ENCODE measurements at places on chromosomes 2 and 18. TPM values are rescaled to one million over a fixed set of nuclear protein-coding genes. Genes with fewer than 3 reads are reported as not detected.
A peak's percentile ranks its signal among the peaks of the same experiment; 100 is the strongest.

DNA sequence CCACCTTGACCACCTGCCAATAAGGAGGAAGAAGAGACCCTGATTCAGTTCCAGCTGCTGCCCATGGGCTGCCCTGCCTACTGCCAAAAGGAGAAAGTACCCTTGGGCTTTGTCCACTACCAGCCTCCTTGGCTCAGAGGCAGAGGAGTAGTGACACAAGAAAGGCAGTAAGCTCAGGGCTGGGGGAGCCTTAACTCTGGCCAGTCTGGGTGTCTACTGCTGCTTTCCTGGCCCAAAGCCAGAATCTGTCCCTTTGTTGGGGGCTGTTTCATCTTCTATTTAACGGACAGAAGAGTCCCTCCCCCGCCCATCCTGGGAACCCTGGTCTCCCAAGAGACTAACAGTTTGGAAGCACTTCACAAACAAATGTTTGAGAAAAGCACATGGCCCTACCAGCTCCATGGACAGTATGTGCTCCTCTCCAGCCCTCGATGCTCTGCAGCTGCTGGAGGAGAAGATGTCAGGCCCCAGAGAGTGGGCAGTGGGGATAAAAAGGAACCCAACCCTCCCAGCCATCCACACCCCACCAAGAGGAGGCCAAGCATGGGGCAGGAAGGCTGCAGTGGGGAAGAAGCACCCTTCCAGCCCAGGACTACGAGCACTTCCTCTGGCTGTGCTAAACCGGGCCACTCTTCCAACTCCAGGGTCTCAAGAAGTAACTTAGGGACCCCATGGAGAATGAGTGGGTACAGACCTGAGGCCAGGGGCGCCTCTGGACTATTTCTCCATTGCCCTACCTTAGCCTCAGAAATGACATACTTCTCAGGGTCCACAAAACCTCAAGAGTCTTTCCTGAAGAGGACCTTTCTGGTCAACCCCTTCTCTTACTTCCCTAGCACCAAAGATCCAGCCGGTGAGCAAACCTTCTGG lies 1.2 kb downstream of the ATG9A start:
- peak overlapping the region; percentile 82 for H3K4me3 ChIP-seq
- H3K4me1 ChIP-seq: peaks cover 53% of the 10 kb centered on the region
- H3K27ac ChIP-seq: peak overlapping the region; percentile 84
- no peak for DNase-seq

ITPRIPL1 gene
- polyA plus RNA-seq: 8.6 TPM

DNA sequence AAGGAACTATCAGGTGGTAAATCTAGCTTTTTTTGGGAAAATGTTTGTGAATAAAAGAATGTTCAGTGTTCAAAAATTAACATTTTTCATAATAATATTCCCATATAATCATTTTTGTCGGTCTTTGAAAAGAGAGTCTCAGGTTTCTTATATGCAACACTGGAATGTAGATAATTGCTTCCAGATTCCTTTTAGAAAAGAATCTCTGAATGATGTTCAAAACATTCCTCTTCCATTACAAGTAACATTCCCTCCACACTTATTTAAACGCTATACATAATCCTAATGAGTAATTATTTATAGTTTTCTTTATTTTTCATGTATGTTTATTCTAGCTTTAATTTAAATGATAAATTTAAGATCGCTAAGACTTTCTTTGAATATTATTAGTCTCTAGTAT lies 7.0 kb downstream of the ZSWIM2 start:
- no peak for DNase-seq
- no peaks in the 10 kb centered on the region for H3K4me1 ChIP-seq
- H3K36me3 ChIP-seq: no peaks in the 10 kb centered on the region
- peaks cover 7% of the 10 kb centered on the region for H3K27me3 ChIP-seq
- H3K4me3 ChIP-seq: no peak overlapping the region
- H3K27ac ChIP-seq: no peak overlapping the region

- peaks cover 16% of the 10 kb centered on the region for H3K4me1 ChIP-seq
- H3K27ac ChIP-seq: no peak overlapping the region
- H3K27me3 ChIP-seq: no peaks in the 10 kb centered on the region
- no peaks in the 10 kb centered on the region for H3K36me3 ChIP-seq
- H3K4me3 ChIP-seq: no peak overlapping the region
These were observed 62.8 kb upstream of the SLC39A10 start for GRCh38 chr2:195594248-195594647.

PLB1 gene
- 0.29 TPM for polyA plus RNA-seq

DNA sequence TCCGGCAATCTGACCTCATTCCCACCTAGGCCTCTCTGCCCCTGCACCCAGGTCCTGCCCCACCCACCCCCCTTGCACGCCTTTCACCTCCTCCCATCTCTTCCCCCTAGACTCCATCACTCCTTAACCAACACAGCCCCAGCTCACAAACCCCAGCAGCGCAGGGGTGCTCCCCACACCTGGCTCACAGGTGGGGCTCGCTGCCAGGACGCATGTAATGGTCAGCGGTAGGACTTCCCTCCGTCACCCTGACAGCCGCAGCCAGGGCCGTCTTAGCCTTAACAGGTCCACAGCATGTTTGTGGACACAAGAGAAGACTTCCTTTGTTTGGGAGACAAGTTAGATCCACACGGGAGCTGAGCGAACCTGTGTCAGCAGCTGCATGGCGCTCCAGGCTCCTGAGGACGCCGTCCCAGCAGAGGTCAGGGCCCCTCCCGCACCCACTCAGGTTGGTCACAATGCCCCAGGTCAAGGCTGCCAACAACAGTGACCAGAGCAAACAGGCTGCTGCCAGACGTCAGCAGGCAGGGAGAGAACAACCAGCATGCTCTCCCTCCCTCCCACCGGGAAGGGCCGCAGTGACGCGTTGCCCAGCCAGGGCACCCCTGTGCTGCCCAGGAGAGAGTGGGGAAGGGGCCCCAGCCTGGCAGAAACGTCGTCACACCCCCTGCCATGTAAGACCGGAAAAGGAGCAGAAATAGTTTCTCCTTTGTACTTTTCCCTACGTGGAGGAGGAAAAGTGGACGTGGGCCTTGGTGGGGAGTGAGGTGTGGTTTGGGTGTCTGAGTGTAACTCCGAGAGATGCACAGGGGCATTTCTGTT lies 68.0 kb downstream of the PXDN start:
- DNase-seq: no peak
- H3K27me3 ChIP-seq: peaks cover 4% of the 10 kb centered on the region
- H3K4me1 ChIP-seq: no peaks in the 10 kb centered on the region
- no peak overlapping the region for H3K27ac ChIP-seq
- H3K36me3 ChIP-seq: no peaks in the 10 kb centered on the region

GRCh38 chr18:70290482-70291294 lies 1.8 kb downstream of the SOCS6 start:
- H3K36me3 ChIP-seq: no peaks in the 10 kb centered on the region
- H3K4me3 ChIP-seq: peak overlapping the region; percentile 71
- H3K27ac ChIP-seq: no peak overlapping the region
- DNase-seq: no peak
- peaks cover 29% of the 10 kb centered on the region for H3K27me3 ChIP-seq

GRCh38 chr2:110865188-110865587 lies 132.8 kb downstream of the ACOXL start:
- H3K27ac ChIP-seq: peak overlapping the region; percentile 82
- DNase-seq: no peak
- H3K4me1 ChIP-seq: peaks cover 51% of the 10 kb centered on the region
- peak overlapping the region; percentile 58 for H3K4me3 ChIP-seq

- H3K27me3 ChIP-seq: no peaks in the 10 kb centered on the region
- no peak overlapping the region for H3K27ac ChIP-seq
- H3K36me3 ChIP-seq: no peaks in the 10 kb centered on the region
- H3K4me1 ChIP-seq: peaks cover under 1% of the 10 kb centered on the region
- no peak for DNase-seq
These were observed 200.0 kb downstream of the TWIST2 start for GRCh38 chr2:239047861-239048260.

DNA sequence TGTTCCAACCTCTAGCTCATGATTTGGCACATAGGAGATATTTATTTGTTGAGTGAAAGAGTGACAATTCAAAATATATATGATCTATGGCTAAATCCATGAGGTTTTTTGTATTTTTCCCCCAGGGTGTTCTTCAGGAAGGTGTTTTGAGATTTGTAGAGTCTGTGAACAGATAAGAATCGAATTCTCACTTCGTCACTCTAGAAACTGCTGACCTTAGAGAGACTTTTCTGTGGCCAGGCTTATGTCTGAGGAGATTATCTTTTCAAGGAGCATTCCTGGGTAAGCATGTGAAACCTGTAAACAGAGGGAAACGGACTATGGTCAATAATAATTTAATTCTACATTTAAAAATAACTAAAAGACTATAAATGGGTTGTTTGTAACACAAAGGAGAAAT lies 849 bp upstream of the ITGB6 start:
- no peaks in the 10 kb centered on the region for H3K27me3 ChIP-seq
- no peaks in the 10 kb centered on the region for H3K36me3 ChIP-seq
- H3K4me3 ChIP-seq: no peak overlapping the region

GRCh38 chr2:158902005-158902398 lies 66.4 kb upstream of the TANC1 start:
- H3K27me3 ChIP-seq: peaks cover 1% of the 10 kb centered on the region
- no peak overlapping the region for H3K4me3 ChIP-seq
- H3K36me3 ChIP-seq: no peaks in the 10 kb centered on the region
- peaks cover 1% of the 10 kb centered on the region for H3K4me1 ChIP-seq
- DNase-seq: no peak

DNA sequence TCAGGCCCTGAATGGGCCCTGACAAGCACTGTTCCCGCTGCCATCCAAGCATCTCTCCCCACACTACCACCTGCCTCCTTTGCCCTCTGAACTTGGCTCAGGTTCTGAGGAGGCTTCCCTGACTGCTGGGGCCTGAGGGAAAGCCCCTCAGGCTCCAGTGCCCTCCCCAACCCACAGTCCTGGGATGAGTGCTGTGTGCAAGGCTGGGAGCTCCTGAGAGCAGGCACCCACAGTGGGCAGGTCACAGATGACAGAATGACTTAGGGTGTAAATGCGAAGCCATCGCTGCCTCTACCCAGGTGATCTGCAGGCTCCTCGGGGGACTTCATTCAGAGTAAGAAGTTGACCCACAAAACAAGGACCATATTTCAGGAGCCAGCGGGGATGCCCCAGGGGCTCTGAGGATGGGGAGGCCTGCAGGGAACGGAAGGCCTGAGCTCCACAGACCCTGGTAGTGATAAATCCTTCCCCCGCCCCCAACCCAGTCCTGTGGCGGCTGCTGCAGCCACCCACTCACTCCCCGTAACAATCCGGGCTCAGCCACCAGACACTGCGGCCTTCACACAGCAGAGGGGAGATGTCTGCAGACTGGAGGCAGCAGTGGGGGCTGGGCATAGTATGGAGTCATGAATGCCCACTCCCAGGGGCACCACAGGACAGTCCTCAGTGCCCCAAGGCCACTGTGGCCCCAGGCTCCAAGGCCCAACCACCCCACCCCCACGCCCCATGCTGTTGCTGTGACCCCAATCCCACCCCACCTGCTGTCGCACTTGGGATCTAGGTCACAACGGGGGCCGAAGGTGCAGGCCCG lies 8.9 kb downstream of the BIN1 start:
- no peaks in the 10 kb centered on the region for H3K36me3 ChIP-seq
- H3K4me3 ChIP-seq: no peak overlapping the region
- no peak overlapping the region for H3K27ac ChIP-seq
- DNase-seq: no peak

DNA sequence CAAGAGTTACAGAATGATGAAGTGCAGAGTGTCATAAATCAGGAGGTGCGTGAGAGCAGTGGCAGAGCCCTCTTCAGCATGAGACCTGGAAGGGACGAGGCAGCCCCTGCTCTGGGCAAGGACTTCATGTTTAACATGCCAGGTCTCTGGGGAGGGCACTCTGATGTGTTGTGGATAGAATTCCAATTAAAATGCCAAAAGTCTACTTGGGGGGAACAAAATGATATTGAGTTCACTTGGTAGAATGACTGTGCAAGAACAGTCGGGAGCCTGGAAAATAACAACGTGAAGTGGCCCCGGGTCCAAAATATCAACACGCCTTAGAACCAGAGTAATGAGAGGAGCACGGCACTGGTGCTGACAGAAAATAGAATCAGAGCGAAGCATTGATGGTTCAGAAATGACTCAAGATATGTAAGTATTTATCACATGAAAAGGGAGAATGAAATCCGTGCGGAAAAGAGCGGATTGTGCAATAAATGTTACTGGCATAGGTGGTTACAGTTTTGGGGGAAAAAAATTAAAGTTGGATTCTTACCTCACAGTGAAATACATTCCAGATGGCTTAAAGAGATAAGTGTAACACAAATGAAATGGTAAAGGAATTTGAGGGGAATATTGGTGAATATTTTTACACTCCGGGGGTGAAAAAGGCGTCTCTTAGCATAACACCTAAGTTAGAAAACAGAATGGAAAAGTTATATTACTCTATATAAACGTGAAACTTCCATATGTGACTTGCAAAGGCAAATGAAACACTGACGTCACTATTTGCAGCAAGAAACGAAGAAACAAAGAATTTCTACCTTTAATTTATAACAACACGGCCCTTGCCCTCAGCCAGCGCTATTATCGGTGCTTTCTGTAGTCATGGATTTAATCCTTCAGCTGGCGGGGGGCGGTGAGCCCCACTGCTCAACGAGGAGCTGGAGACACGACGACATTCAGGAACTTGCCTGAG lies 159.4 kb upstream of the TWIST2 start:
- no peak overlapping the region for H3K27ac ChIP-seq
- DNase-seq: no peak

GRCh38 chr2:102522162-102522561 lies 49.1 kb downstream of the SLC9A4 start:
- DNase-seq: no peak
- no peak overlapping the region for H3K27ac ChIP-seq
- H3K4me1 ChIP-seq: no peaks in the 10 kb centered on the region
- no peak overlapping the region for H3K4me3 ChIP-seq
- H3K27me3 ChIP-seq: peaks cover 5% of the 10 kb centered on the region

DNA sequence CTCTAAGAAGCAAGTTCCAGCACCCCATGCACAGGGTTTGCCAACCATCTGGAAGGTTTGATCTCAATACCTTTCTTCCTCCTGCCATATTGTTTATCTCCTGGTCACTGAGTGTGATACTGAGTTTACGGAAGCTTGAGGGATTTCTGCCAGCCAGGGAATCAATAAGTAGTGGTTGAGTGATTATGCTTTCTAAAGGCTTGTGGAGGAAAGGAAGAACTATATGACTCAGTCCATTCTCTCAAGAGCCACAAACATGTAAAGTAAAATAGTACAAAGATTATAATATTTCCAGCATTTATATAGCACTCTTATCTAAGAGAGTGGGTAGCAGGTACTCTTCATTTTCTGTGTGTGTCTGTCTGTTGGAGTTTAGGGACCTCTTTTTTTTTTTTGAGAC lies 49.2 kb downstream of the SLC4A3 start:
- no peaks in the 10 kb centered on the region for H3K4me1 ChIP-seq
- H3K27me3 ChIP-seq: peaks cover 13% of the 10 kb centered on the region
- H3K4me3 ChIP-seq: no peak overlapping the region
- no peak for DNase-seq
- H3K36me3 ChIP-seq: no peaks in the 10 kb centered on the region
- H3K27ac ChIP-seq: no peak overlapping the region

GRCh38 chr2:214574084-214574781 lies 163.4 kb downstream of the VWC2L start:
- no peaks in the 10 kb centered on the region for H3K36me3 ChIP-seq
- DNase-seq: no peak
- no peak overlapping the region for H3K4me3 ChIP-seq
- no peak overlapping the region for H3K27ac ChIP-seq

SKA1 gene
- 0.26 TPM for polyA plus RNA-seq

Measured in naive thymus-derived CD8-positive, alpha-beta T cell (primary cell).